ENCODE measurements at places on chromosomes 16 and 17. TPM values are rescaled to one million over a fixed set of nuclear protein-coding genes. Genes with fewer than 3 reads are reported as not detected.
A peak's percentile ranks its signal among the peaks of the same experiment; 100 is the strongest.

DNA sequence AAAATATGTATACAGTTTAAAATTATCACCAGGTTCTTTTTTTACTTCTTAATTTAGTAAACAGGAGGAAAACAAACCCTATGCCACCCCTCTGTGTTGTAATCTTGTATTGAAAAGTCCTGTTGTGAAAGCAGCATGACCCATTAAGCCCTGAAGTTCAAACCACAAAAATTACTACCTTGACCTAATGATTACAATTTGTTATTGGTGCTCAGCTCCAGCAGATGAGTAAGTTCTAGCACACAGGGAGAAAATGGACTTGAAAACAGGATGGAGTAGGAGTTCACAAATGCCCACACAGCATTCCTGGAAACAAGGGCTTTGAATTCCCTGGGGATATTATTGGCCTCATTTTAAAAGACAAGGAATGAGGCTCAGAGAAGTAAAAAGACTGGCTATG lies 505.8 kb upstream of the ERCC4 start:
- DNase-seq, result no peak

DNA sequence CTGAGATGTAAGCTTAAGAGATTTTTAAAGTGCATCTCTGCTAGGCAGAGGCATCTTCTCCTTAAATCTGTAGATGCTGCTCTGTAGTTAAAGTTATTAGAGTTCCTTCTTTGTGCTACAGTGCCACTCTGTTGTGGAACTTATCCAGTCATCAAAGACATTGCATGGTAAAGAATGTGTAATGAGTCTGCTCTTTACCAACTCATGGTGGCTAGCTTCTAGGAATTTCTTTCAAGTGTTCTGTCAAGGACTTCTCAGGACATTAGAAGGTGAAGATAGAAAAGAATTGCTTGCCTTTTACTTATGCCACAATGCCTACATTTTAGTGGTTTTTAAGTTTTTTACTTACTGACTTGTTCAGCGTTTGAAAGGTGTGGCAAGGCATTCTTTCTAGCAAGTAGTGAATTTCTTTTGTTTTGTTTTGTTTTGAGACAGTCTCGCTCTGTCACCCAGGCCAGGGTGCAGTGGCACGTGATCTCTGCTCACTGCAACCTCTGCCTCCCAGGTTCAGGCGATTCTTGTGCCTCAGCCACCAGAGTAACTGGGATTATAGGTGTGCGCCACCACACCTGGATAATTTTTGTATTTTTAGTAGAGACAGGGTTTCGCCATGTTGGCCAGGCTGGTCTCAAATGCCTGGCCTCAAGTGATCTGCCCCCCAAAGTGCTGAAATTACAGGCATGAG lies 20.3 kb upstream of the ARL2BP start:
- DNase-seq, result no peak

GRCh38 chr17:248337-249235 lies 67.1 kb upstream of the DOC2B start:
- DNase-seq, result no peak

- no peak for DNase-seq
Observed at GRCh38 chr16:12879812-12880211, 21.6 kb upstream of the SHISA9 start.

GRCh38 chr17:21059761-21060160 lies 16.9 kb upstream of the USP22 start:
- DNase-seq, result no peak

PRSS27 gene
- total RNA-seq, result 2.2 TPM

DNA sequence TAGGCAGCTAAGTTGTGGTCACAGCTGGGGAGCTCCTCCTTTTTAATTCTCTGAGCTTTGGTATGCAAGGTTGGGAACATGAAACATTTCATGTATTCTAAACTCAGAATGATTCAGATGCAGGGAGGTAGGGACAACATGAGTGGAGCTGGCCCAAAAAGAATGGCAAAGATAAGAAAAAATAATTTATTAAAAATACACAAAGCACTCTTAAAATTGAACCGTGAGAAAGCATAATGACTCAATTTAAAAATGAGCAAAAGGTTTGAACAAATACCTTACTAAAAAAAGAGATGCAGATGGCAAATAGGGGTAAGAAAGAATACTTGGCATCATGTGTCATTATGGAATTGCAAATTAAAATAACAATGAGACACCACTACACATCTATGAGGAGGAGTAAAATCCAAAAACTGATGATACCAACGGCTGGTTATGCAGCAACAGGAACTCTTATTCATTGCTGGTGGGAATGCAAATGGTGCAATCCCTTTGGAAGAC lies 175.6 kb upstream of the IRX3 start:
- DNase-seq, result no peak

SRL gene
- total RNA-seq, result 0.08 TPM

GRCh38 chr16:60438894-60439293 lies 1597.3 kb downstream of the CDH8 start:
- DNase-seq, result no peak

- peak; percentile 73 for DNase-seq
Observed at GRCh38 chr16:642189-643049, 791 bp downstream of the MCRIP2 start.

DNA sequence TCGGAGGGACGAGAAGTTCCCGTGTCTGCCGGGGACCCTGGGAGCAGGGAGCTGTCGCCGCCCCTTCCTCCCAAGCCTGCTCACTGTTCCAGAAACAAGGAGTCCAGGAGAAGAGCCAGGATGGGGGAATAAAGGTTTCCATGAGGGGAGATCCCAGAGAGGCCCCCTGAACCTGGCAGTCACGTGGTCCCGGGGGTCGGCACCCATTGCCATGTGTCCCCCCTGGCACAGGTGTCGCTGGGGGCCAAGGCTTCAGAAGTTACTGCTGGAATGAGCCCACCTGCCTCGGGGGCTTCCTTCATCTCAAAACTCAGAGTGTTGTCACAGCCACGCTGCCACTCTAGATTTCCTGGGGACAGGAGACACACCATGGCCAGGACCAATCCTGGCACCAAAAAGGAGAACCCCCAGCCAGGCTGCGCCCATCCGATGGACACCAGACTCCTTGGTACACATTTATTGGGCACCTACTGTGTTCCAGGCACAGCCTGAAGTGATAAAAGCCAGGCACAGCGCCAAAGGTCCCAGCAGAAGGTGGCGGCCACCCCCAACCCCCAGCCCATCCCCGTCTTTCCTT lies 19.7 kb downstream of the RBFOX3 start:
- DNase-seq, result no peak

ASPA gene
- not detected for total RNA-seq

DNA sequence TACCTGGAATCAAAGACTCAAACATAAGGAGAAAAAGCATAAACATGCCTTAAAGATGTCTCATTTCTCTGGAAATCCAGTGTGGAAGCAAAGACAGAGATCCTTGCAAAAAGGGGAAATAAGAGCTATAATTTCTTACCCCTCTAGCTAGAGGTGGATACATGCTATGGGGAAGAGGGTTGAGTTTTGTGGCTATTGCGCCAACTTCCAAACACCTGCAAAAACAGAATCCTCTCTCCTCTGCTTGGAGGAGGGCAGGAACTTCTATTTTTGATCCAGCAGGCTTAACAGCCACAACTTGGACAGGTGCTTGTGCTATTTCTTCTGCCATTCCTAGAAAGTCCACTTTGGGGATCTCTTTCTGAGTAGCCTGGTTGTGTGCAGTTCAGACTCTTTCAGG lies 21.5 kb upstream of the NUDT7 start:
- no peak for DNase-seq

XYLT2 gene
- total RNA-seq, result 28.9 TPM

All from H1 (cell line).